Activated CD4-positive, alpha-beta T cell treated with anti-CD3 and anti-CD28 coated beads for 36 hours (primary cell): ENCODE measurements at places on chromosomes 6 and 20. TPM values are rescaled to one million over a fixed set of nuclear protein-coding genes. Genes with fewer than 3 reads are reported as not detected.

DNA sequence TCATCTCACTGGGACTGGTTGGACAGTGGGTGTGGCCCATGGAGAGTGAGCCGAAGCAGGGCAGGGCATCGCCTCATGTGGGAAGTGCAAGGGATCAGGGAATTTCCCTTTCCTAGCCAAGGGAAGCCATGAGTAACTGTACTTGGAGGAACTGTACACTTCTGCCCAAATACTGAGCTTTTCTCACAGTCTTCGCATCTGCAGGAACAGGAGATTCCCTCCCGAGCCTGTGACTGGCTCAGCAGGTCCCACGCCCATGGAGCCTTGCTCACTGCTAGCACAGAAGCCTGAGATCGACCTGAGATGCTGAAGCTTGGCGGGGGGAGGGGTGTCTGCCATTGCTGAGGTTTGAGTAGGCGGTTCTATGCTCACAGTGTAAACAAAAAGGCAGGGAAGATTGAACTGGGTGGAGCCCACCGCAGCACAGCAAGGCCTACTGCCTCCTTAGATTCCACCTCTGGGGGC is 10.4 kb upstream of the CALHM5 start:
- peak; percentile 30 for DNase-seq

The CLPSL1 gene
- total RNA-seq: not detected

GRCh38 chr6:146472918-146473317 is 70.7 kb upstream of the RAB32 start:
- no peak for DNase-seq

DNA sequence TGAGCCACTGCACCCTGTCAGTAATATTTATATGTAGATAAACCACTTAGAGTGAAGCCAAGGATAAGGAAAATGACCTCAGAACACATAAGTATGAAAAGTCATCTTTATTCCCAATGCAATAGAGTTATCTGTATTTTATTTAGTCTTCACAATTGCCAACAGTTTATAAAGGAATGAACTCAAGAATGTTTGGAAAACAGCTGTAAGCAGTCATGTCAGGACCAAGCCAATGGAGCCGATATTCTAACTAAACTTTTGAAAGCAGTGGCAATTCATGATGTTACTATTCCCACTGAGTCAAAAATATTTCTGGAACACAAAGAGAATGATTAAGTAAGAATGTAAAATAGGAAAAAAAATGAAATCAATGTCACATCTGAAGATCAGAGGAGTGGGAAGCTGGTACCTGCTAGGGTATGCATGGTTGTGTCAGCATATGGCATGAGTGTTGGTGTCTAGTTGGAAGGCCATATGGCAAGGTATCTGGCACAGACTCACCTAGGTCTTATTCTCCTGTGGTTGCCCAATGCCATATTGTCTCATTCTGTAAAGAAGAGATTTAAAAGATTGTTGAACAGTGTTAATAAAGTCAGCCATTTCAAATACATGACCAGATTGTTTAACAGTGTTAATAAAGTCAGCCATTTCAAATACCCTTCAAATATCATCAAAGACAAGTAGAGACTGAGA is 118.2 kb downstream of the ADAT2 start:
- DNase-seq: no peak

- no peak for DNase-seq
These were observed 7.4 kb downstream of the CALHM5 start for GRCh38 chr6:116518621-116519368.

The HCRTR2 gene
- total RNA-seq: not detected

The C6orf52 gene
- 1.2 TPM for total RNA-seq

The ACSS1 gene
- total RNA-seq: 8.5 TPM

The SIRPB1 gene
- total RNA-seq: 2.1 TPM

GRCh38 chr6:12293235-12293930 is 3.2 kb downstream of the EDN1 start:
- no peak for DNase-seq

DNA sequence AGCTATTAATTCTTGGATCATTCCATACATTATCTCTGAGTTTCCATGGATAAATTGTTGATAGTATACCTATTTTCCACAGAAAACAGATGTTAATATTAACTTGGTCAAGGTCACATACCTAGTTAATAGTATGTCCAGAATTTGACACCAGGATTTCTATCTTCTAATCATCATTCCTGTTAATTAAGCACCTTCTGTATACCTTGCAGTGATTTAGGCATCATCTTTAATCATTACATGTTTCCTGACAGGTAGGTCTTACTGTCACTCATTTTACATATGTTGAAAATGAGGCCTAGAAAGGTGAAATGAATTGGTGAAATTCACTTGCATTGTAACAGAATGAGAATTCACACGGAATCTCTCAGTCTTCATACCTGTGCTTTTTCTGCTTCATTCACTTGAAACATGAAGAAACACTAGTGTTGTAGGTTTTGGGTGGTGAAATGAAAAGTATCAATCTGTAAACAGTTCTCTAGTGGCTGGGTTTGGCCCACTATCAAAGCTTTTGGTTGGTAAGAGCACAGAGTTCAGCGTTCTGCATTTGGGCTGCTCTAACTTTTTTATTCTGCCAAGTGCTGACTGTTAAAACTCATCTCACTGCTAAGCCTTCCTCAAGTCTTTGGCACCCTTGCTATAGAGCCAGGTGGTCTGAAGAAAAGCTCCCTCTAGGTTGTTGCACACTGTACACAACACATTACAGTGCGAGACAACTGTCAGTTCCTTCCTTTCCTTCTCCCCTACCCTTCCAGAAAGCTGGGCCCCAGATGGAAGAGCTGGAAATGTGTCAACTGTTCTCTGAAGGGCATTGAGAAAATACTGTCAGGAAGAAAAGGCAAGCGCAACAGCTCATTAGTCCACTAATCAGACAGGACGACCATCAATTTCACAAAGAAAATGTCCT is 57.8 kb upstream of the C20orf144 start:
- no peak for DNase-seq

The ARMH2 gene
- not detected for total RNA-seq

- DNase-seq: no peak
These were observed 44.7 kb downstream of the RREB1 start for GRCh38 chr6:7152462-7152861.

The TMEM170B gene
- 0.98 TPM for total RNA-seq

GRCh38 chr6:100466410-100467128 is 1.8 kb upstream of the SIM1 start:
- no peak for DNase-seq

The TXLNB gene
- total RNA-seq: 0.26 TPM

GRCh38 chr20:63090682-63091571 is 84.2 kb upstream of the BHLHE23 start:
- peak; percentile 3 for DNase-seq

DNA sequence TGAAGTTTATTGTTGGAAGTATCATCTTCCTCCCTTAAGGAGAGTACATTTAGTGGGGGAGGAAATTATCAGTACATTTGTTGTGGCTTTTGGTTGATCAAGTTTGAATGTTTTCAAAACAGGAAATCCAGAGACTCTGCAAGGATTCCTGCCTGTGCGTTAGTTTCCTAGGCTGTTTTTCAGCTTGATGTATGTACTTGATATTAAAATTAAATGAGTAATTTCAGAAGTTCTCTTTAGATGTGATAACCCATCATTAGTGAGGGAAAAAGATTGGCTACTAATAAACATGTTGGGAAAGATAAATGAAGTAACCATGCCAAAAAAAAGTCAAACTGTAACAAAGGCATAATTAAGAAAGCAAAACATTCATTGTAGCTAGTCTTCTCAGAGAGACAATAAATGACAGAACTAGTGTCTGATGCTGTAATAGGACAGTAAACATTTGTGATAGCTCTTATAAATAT is 88.0 kb upstream of the TULP1 start:
- no peak for DNase-seq

DNA sequence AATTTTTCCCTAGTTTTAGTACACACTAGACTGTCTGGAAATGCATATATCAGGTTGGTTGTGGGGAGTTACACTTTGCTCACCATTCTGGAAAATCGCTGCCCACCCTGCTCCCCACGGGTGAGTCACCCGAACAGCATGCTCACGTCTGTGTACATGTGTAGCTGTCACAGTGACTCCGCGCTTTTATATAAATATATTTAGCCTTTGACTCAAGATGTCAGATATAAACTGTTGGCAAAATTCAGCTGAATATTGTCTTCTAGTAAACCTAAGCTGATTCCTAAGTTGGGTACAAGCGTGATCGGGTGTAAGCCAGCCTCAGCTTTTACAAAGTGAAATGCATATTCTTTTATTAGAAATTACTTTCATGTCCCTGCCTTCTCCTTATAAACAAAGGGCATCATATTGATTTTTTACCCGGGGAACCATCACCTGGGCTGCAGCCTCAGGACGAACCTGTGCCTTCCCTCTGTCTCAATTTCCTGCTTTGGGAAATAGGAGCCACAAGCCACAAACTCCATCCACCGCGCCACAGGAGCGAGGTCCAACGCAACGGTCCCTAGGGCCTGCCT is 4.3 kb downstream of the SDCBP2 start:
- peak; percentile 37 for DNase-seq

GRCh38 chr6:97262676-97263075 is 20.3 kb downstream of the MMS22L start:
- no peak for DNase-seq

DNA sequence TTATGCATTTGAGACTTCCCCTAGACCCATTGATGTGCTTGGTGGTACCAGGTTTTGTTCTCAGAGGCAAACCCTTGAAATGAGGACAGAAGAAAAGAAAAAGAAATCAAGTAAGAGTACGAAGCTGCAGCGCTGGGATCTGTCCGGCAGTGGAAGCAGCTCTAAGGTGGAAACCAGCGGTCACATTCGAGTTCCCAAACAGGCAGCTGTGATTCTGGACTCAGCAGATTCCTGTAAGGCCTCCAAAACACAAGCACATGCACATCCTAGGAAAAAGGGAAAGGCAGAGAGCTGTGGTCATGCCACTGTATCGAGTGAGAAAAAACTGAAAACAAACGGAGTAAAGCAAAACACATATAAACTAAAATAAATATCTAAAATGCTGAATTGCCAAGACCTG is 4.5 kb downstream of the FAM217B start:
- DNase-seq: no peak

The SLC24A3 gene
- not detected for total RNA-seq

The FOXS1 gene
- not detected for total RNA-seq

- no peak for DNase-seq
These were observed 77.1 kb upstream of the FRMD1 start for GRCh38 chr6:168155821-168156741.

DNA sequence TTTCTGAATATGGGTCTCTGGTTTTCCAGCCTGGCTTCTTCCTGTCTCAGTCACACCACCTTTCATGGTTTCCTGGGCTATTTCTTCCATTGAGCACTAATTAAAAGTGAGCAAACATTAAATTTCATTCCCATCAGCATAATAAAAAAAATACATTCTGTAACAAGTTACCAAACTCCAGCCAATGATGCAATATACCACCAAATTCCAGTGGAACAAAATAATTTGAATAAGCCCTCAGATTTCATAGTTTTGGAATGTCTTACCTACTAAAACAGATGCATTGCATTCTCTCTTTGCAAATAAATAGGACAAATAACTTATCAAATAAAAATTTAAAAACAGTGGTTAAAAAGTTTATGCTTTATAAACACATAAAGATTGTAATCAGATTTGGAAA is 97.8 kb upstream of the PRDM1 start:
- DNase-seq: no peak

- DNase-seq: peak; percentile 66
These were observed 171.7 kb downstream of the WDR27 start for GRCh38 chr6:169529931-169530751.

- DNase-seq: no peak
These were observed 72.9 kb downstream of the CDH26 start for GRCh38 chr20:60031107-60031506.

GRCh38 chr6:25927756-25928216 is 2.7 kb downstream of the SLC17A2 start:
- no peak for DNase-seq

The ZBTB2 gene
- total RNA-seq: 17.1 TPM

The ENTPD6 gene
- 41.5 TPM for total RNA-seq

The SLC2A10 gene
- total RNA-seq: not detected

DNA sequence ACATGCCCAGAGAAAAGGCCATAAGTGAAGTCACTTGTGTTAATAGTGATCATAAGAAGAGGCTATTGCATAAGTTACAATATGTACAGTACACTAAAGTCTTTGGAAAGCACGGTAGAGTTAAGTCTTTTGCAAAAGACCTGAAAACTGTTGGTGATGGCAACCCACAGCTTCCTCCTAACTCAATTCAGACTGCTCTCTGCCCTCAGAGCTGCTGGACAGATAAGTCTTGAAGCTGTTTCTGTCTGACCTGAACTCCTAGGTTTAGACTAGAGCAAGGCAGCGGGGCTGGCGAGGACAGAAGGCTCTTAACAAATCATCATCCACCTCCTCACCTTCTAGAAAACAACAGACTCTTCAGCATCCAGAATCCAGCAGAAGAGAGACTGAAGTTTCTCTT is 125.4 kb downstream of the CD24 start:
- DNase-seq: no peak

The ADGB gene
- total RNA-seq: not detected

DNA sequence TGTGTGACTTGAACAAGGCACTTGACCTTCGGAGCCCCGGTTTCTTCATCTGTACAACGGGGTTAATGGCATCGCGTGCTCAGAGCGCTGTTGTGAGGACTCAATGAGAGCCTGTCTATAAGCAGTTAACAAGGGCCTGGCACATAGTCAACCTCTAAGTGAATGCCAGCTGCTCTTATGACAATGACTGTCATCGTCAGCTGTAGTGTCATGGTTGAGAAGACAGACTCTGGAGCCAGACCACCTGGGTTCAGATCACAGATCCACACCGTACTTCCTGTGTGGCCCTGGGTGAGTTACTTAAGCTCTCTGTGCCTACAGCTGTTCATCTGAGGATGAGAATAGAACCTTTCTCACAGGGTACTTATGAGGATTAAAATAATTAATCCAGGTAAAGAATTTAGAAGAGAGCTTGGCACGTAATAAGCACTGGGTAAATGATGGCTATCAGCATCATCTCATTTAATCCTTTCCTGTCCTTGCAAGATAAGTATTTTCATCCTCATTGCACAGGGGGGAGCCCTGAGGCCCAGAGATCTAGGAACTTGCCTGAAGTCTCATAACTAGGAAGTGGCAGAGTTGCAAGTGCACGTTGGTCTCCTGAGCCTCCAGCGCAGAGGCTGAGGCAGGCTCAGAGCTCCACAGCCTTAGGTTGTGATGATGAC is 105.3 kb downstream of the EYA2 start:
- DNase-seq: no peak

GRCh38 chr6:168075787-168076202 is 3.2 kb downstream of the FRMD1 start:
- DNase-seq: no peak

DNA sequence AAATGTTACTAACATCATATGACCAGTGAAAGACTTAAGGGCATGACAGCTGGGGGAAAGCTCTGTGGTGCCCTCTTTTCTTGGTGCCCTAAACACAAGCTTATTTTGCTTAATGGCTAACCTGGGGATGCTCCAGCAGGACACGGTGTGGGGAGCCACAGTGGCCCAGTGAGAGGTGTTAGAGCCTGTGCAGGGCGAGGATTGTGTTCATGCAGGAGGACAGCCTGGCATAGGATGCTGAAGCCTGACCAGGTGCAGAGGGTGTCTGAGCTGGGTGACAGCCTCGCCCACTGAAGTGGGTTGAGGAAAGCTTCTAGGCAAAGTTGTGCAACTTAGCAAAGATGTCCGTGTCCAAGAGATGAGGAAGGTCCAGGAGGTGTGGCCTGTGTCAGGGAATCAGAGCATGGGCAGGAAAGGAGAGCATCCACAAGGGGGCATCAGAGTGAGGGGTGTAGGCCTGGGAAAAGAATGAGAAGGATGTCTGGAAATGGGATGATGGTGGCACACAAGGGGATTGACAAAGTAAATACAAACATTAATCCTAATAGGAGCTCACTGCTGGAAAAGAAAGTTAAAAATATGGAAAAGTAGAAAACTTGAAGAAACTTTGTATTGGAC is 33.9 kb downstream of the SLC17A4 start:
- DNase-seq: peak; percentile 60
